ENCODE measurements at places on chromosomes 5 and 9. TPM values are rescaled to one million over a fixed set of nuclear protein-coding genes. Genes with fewer than 3 reads are reported as not detected.

Gene LCN9
- 0.72 TPM for total RNA-seq

Gene WHRN
- 2.2 TPM for total RNA-seq

Gene LHX6
- total RNA-seq, result 1.6 TPM

Gene CER1
- 22.3 TPM for total RNA-seq

DNA sequence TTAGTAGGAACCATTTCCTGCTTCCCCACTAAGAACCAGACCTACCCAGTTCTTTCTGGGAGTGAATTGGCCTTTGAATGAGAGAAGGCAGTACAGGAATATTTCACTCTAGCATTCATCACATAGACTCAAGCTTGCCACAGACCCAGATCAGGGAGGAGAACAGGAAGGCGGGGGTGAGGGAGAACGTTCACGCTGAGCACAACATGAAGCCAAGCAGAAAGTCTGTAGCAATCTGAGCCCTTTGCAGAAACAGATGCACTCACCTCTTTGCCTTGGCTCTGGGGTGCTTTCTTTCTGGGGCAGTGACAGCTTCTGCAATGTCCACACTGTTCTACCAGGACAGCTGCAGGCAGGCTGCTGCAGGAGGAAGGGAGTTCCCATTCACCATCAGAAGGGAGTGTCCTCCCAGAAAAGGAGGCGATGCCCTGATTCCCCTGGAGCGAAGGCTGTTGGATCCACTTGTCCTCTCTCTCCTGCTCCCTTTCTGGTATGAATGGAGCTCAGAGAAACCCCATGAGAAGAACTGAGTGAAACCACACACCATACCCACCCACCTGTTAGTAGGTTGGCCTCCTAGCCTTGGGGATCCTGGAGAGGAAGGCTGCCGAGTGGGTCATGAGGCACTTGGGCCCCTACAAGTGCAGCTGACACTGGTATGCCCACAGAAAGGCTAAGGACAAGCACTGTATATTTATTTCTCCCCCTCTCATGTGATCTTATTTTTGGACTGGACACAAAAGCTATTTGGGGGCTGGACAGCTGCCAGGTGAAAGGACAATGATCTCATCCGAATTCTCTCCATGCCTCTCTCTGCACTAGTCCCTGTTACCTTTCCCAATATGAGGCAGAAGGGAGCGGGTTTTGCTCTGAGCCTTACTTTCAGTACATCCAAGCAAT, 11.7 kb upstream of the FGF1 start:
- peak; percentile 18 for DNase-seq

DNA sequence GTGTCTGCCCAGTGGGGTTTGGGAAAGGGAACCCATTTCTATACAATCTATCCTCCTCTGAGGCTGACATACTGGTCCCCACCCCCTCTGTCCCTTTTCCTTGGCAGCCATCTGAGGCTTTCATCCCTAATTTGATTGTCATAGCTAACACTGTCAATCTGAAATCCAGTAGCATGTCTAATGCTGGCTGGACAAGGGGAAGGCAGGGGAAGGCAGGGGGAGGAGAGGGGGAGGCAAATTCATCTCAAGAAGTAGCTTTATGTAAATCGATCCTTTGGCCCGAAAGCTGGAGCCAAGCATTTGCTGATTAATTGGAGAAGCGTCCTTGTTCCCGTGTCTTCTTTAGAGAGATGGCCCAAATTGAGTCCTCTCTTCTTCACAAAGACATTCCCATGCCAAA, 314.1 kb upstream of the PANK3 start:
- no peak for DNase-seq

GRCh38 chr5:6568383-6568782, 64.5 kb downstream of the NSUN2 start:
- no peak for DNase-seq

GRCh38 chr5:132472431-132472830, 18.1 kb downstream of the IRF1 start:
- DNase-seq, result no peak

DNA sequence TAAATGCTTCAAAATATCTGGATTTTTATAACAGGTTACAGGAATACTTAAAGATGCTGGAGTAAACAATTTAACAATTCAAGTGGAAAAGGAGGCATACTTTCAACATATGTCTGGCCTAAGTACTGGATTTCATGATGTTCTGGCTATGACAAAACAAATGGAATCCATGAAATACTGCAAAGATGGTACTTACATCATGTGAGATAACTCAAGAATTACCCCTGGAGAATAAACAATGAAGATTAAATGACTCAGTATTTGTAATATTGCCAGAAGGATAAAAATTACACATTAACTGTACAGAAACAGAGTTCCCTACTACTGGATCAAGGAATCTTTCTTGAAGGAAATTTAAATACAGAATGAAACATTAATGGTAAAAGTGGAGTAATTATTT, 35.6 kb downstream of the SLC30A5 start:
- DNase-seq, result no peak

DNA sequence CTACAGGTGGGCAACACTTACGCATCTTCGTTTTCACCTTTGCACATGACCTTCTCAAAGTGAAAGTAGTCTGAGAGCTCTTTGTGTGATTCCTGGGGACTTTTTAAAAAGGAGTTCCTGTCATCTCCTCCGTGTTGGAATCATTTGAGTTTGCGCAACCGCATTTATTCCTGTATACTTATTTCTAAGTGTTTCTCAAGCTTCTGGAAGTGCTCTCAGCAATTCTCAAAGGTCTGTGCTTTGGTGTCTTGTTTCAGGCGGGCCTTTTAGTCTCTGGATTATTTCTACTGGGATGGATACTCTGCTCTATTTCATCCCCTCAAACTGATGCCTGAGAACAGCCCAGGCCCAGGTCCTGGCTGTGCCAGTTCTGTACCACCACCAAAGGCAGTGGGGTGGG, 226.5 kb upstream of the TUT7 start:
- no peak for DNase-seq

DNA sequence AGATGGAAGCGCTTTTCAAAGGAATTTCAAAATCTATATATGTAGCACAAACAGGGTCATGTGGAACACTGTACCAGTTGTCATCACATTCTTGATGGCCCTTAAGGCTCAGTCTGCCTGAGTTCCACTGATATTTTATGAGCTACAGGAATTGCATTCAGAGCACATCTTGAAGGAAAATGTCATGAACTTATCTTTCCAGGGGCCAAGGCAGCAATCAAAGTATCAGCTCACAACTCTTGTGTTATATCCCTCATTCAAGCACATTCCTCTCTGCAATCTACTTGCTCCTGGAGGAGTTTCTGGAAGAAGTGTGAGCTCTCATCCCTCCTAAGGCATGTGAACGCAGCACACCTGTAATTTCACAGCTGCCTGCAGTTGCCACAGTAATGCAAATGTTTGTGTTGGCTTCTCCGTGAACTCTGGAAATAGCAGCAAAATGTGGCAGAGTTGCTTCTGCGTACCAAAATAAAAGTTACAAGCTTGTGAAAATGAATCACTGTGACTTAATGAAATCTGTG, 89.7 kb upstream of the EQTN start:
- DNase-seq, result no peak

DNA sequence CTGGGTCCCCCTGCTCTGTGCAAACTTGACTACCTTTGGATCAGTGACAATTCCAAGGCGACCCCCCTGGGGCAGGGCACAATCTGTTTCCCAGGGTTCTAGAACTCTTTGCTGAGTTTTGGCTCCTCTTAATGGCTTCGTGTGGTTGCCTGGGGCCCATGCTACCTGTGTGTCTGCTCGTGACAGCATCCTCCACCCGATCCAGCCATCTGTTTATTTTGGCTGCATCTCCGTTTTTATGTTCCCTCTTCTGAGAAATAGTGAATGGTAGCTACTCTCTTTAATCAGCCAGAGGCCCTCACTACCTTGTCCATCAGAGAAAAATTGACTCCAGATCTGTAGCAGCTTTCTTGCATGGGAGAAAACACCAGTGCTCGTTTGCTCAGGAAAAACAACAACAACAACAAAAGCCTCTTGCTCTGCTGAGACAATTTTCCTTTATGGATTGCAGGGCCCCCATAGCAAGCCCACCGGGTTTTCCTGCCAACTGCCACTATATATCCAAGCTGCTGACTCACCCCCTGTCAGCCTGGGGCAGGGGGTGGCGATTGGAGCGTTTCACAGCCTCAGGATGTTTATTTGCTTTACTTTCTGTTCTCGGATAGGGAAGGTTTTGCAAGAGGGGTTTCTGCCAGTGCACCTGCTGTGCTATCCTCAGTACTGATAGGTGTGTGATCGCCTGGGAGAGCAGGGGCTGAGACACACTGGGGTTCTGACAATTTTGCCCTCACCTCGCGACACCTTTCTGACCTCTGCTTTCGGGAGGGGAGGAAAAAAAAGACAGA, 607.8 kb downstream of the BNC2 start:
- no peak for DNase-seq

GRCh38 chr5:18264126-18264882, 630.0 kb downstream of the TAF11L14 start:
- no peak for DNase-seq

DNA sequence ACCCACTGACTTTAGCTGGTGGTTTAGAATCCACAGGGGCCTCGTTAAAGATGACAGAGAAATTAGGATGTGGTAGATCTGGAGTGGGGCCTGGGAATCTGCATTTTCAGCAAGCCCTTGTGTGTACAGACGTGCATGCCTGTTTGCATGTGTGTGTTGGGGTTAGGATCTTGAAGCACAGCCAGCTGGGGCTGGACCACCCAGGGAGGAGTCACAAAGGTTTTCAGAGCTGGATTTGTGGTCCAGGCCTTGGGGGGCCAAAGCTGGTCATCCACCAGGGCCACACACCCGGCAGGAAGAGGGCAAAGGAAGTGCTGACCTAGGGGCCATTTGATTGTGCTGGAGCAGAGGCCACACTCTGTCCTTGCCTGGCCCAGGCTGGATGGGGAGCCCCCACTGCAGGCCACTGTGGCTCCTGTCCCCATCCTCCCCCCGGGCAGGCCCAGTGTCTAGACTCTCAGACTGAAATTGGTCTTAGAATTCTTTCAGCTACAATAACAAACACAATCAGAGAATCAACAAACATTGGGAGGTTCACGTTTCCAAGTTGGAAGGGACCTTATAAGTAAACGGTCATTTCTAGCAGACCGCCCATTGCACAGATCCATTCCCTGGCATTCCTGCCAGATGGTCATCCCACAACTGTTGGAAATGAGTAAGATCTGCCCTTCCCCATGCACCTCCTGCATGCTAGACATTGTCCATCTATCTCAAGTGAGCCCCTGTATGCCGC, 10.3 kb downstream of the CDX1 start:
- no peak for DNase-seq

DNA sequence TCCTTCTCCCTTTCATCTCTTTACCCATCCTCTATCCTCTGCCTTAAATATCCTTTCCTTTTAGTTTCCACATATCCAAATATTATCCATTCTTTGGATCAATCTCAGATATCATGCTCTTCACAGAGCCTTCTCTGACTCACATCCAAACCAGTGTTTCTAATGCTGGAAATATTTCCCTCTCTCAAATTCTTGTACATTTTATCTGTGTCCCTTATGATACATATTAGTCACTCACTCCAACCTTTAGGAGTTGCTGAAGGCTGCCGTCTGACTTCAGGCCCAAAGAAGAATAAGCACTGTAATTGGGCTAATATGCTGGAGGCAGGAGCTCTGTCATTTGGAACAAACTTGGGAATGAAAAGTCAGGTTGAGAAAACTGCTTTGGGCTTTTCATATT, 156.4 kb upstream of the RUSC2 start:
- no peak for DNase-seq

DNA sequence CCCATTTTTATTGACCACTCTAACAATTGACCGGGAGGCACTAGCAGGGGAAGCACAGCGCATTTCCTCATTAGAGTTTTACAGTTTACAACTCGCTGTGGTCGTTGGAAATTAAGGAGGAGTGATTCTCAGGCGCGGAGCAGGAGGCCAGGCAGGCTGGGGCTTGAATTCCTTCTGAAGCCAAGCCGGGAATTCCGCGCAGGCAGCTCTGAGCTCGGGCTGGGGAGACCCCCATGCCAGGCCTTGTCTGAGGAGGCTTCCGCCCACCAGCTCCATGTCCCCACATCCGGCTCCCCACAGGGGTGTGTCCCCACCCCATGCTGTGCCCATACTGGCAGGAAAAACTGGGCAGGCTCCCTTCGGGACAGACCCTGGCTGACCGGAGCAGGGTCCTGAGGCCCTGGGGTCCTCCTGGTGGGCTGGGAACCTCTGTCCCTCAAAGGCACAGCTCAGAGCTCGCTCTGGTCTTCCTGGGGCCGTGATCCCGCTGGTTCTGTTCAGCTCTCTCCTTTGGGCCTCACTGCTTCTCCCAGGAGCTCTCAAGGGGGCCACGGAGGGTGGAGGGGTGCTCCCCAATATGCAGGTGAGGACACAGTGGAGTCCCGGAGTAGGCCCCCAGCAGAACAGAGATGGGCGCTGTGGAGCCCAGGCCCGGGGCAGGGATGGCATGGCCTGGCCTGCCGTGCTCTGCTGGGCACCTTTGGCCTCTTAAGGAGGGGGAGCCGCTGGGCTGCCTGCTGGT, 1.3 kb upstream of the NRARP start:
- peak; percentile 52 for DNase-seq

- no peak for DNase-seq
Measured at GRCh38 chr5:119527351-119527750, 75.1 kb downstream of the HSD17B4 start.

DNA sequence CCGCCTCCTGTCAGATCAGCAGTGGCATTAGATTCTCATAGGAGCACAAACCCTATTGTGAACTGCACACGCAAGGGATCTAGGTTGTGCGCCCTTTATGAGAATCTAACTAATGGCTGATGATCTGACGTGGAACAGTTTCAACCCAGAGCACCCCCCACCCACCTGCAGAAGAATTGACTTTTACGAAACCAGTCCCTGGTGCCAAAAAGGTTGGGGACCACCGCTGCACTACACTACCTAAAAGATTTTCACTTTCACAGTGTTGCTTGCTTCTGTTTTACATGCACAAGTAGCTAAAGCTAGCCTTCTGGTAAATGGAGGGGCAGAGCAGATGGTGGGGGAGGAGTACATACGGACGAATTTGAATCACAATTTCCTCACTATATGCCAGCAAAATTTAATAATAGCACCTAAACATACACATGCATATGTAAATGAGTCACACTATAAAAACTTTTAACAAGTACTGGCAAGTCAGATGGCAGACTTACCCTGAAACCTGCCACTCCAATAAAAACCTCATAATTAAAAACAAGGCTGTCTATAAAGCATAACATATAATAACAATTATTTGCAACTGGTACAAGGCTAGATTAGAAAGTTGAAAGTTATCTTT, 24.0 kb upstream of the CDKN2B start:
- no peak for DNase-seq
